Daoy (cell line): ENCODE measurements at places on chromosomes 7 and 10. TPM values are rescaled to one million over a fixed set of nuclear protein-coding genes. Genes with fewer than 3 reads are reported as not detected.

LLCFC1 gene
- total RNA-seq = not detected in 2 replicates

C7orf57 gene
- 0.91 and 0.95 TPM in 2 replicates for total RNA-seq

H2BK1 gene
- not detected in 2 replicates for total RNA-seq

SLC16A12 gene
- 0.06 and 0.24 TPM in 2 replicates for total RNA-seq

DNA sequence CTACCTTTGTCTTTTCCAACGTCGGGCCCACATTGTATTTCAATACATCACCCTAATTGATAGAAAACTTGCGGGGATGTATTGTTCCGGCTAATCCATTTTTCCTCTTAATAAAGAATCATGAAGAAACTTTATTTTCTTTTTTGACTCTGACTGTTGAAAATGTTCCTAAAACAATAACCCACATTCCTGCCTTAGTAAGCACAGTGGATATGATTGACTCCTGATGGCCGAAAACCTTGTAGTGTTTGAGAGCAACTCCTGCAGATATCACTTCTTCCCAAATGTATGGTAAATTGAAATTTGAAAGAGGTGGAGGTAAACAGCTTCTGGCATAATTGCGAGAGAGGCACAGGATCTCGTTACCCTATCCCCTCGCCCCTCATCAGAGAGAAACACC, 65.7 kb downstream of the BICC1 start:
- DNase-seq = no peak

ASAH2 gene
- 0.06 and 0.46 TPM in 2 replicates for total RNA-seq
